ENCODE measurements at places on chromosomes 6 and 20.

DNA sequence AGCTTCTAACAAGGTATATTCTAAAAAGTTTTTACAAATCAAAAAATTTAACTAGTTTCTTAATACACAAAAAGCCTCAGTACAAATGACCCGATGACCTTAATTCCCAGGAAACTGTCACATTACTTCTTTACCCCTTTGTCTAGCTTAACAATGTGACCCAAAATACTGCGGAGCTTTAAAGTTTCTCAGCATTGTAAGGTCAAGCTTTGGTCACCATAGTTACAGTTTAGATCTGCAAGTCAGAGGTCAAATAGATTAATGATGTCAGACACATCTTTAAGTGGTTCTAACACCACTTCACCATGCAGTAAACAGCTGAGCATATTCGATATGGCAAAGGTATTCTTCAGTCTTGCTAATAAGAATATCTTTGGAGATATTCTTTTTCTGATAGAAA is 36.8 kb upstream of the FLRT3 start:
- no peak for DNase-seq

DNA sequence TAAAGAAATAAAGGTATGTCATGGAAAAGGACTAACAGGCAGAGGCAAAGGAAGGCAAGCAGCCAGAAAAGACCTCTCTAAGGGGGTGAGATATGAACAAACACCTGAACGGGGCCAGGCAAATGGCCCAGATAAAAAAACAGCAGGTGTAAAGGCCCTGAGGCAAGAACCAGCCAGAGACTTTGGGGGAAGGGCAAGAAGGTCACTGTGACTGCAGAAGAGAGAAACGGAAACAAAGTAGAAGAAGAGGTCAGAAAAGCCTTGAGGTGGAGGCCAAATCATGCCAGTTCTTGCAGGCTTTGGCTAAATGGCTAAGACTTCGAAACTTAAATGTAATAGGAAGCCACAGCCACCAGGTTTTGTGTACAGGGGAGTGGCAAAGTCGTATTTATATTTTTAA is 30.8 kb downstream of the KIF16B start:
- DNase-seq = no peak

- no peak for DNase-seq
Measured at GRCh38 chr6:125041740-125042459, 79.7 kb downstream of the RNF217 start.

DNA sequence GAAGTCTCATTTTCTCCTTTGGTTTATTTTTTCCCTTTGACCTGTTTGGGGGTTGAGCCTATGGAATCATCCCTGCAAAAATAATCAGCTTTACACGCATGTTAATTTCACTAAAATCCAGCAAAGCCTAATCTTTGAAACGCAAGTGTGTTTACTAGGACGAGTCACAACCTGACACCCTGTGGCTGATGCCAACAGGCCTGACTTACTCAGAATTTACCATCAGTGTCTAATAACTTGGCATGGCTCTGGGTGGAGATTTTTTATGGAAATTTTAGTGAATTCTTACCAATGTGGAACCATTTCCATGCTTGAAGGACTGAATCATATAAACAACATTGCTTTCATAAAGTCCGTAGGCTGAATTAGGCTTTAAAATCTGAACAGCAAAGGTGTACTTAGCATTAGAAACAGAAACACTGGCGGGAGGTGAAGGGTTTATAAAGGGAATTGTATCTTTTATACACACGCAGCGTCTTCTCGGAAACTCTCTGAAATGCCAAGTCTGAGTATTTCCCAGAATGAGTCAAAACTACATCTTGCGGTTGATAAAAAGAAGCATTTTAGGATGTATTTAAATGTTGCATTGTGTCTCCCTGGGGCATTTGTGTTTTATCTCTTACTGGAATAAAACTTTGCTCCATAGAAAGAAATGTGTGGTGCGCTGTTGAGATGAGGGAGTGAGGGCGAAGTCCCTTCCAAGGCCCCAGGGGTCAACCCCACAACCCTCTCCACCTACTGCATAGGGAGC is 81.2 kb downstream of the DACT2 start:
- no peak for DNase-seq

GRCh38 chr6:135281227-135281626 is 100.1 kb downstream of the MYB start:
- no peak for DNase-seq

DNA sequence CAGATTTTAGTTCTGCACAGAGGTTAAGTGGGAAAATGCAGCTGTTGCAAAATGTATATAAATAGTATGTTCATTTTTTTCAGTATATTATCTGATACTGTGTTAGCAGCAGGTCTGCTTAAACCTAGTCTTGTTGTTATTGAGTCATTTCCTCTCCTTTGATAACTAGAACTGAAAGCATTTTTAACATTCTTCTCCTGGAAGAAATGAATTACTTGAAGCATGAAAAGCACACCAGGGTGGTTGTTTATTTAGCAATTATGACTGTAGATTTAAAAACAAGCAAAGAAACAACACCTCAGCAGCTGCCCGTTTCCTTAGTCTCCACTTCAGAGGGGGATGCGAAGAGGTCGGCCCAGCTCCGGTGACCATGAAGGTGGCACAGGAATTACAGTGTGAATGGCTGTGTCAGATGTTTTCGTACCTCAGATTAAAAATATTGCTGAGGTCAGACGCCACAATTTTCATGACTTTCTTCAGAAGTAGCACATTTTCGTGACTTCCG is 53.5 kb downstream of the GOPC start:
- DNase-seq = no peak

GRCh38 chr6:81326881-81327561 is 425.5 kb downstream of the TENT5A start:
- no peak for DNase-seq

DNA sequence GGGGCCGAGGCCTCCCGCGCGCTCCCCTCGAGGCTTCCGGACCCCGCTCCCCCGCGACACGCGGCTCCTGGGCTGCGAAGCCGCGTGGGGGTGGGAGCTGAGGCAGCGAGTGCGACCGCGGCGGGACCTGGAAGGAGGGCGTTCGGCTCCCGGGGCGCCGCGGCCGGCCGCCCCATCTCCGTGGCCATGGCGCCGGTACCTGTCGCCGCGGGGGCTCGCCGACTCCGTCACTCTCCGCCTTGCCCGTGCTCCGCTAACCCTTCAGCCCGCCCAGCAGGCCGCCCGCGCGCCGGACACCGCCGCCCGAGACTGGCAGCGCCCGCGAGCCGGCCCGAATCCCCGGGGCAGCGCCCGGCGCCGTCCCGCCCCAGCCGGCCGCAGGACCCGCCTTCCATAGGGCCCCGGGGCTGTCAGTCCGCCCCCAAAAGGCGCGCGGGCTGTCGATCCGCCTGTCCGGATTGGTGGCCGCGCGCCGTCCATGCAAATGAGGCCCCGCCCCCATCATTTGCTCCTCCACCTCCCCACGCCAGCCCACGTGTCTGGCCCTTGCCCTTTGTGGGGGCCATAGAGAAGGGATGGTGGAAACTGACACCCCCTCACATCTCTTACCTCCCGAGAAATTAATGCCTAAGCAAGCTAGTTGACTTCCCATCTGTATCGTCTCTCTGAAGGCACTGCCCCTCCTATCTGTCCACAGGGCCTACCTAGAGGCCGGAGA is at the start of gene FKBP5:
Gene FKBP5 (minus strand): TSS at position 311 of the 718 bp plus-strand sequence. CDS start 46,091 bp downstream, outside the sequence.
- peak; percentile 78 for DNase-seq

GRCh38 chr6:155314773-155315515 is 660 bp upstream of the TFB1M start:
- peak; percentile 75 for DNase-seq

- DNase-seq = no peak
Measured at GRCh38 chr6:28408076-28408802, 8.7 kb upstream of the ZSCAN12 start.

- DNase-seq = no peak
Measured at GRCh38 chr20:6679086-6679485, 88.4 kb upstream of the BMP2 start.

DNA sequence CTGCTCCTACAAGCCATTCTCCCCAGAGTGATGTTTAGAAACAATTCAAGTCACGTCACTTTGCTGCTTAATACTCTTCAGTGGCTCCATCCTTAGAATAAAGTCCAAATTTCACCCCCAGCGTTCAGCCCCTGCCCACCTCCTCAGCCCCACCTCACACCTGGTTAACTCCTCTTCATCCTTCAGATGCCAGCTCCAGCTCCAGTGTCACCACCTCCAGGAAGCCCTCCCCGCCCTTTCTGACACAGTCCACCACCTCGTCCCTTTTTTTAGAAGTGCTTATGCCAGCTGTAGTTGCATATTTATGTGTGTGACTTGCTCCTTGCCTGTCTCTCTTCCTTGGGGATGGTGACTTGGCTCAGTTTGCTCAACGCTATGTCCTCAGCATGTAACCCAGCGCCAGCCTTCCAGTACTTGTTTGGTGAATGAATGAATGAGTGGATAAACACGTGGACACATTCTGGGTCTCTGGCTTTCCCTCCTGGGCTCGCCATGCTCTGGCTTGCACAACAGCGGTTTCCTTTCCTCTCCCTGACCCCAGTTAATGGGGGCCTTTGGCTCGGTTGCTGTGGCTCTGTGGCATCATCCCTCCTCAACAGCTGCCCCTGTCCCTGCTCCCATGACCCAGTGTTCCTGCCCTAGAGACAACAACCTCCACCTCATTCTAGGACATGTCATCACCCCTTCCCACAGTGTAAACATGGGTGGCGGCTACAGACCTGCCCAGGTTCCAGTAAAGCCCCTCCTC is 3.7 kb upstream of the IP6K3 start:
- DNase-seq = no peak

GRCh38 chr20:32543570-32544259 is 41.4 kb downstream of the NOL4L start:
- DNase-seq = no peak

GRCh38 chr6:132960720-132961119 is 146.4 kb downstream of the RPS12 start:
- no peak for DNase-seq

- DNase-seq = no peak
Measured at GRCh38 chr6:30151580-30151979, 9.4 kb downstream of the TRIM10 start.

- no peak for DNase-seq
Measured at GRCh38 chr6:166162599-166163342, 4.9 kb downstream of the TBXT start.

GRCh38 chr20:58746620-58747019 is 54.0 kb downstream of the NPEPL1 start:
- DNase-seq = no peak

DNA sequence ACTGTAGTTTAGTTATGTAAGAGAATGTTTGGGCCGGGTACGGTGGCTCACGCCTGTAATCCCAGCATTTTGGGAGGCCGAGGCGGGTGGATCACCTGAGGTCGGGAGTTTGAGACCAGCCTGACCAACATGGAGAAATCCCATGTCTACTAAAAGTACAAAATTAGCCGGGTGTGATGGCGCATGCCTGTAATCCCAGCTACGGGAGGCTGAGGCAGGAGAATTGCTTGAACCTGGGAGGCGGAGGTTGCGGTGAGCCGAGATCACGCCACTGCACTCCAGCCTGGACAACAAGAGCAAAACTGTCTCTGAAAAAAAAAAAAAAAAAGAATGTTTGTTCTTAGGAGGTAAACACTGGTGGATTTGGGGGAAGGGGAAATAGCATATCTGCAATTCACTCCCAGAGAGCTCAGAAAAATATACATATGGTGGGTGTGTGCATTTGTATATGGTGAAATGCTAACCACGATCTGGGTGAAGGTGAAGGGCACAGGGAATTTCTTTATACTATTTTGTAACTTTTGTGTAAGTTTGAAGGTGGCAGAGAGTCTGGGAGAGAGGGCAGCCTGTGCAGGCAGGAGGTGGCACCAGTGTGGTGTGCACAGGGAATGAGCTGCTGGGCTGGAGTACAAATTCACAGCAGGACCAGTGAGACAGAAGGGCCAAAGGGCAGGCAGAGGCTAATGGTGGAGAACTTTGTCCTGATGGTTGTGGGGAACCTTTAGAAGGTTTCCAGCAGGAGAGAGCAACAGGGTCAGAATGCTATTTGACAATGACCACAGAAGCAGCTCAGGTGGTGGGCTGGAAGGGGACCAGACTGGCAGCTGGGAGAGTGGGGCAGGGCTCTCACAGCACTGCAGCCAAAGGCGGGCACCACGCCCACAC is 42.4 kb downstream of the SSR1 start:
- DNase-seq = no peak

GRCh38 chr6:1125297-1125696 is 186.6 kb upstream of the FOXQ1 start:
- DNase-seq = no peak

GRCh38 chr6:4309540-4309939 is 174.2 kb upstream of the ECI2 start:
- DNase-seq = no peak

DNA sequence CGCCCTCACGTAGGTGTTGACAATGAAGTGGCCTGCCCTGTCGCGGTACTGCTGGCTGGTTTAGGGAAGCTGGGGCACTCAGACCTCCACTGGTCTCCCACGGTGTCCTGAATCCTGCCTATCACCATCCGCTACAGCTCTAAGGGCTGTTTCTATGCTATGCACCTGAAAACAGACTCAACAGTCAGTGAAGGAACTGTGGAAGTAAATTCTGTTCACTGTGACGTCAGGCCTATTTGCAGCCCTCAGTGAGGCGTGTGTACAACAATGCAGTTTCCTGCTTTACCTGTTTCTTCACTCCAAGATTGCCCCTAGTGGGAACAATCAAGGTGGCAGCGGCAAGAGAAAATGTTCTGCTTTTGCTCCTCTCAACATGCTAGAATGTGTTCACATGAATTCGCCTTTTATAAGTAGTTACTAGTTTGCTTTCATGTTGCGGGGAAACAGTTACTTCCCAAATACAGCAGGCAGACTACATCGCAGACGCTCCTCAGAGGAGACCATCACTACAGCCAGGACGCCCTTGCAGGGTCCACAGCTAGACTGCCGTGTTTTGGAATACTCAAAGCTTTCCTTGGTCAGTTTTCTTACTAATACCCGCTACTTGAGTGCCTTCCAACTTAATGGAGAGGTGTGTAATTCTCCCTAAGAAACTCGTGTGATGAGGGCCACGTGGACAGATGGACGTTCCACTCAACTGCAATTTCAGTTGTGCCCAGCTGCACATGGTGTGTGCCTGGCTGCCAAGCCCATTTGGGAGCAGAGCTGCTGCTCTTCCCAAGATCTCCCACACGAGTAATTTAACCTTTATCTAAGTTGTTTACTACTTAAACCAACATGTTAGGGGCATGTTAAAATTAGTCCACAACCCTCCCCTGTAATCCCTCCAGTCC is 25.4 kb downstream of the DIDO1 start:
- peak; percentile 57 for DNase-seq

GRCh38 chr6:54595844-54596243 is 250.7 kb upstream of the FAM83B start:
- no peak for DNase-seq

DNA sequence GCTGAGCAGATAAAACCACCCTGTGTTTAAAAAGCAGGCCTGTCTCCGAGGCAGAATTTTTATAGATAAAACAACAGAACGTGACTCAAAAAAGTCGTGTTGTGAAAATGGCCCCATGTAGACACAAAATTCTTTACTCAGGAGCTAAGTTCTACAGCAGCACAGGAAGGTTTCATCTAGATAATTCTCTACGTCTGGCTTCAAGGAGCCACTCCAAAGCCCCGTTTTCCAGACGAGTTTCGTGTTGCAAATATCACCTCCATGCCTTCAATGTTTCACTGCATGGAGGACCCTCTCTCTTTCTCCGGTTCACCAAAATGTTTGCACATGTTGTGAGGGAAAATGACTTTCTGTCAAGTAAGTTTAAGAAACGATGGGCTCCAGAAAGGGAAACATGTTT is 12.0 kb upstream of the BMP7 start:
- DNase-seq = no peak

Measured in NCI-H345 (cell line).